Activated naive CD8-positive, alpha-beta T cell treated with anti-CD3 and anti-CD28 coated beads for 36 hours (primary cell): ENCODE measurements at places on chromosomes 16 and 17.
A peak's percentile ranks its signal among the peaks of the same experiment; 100 is the strongest.

DNA sequence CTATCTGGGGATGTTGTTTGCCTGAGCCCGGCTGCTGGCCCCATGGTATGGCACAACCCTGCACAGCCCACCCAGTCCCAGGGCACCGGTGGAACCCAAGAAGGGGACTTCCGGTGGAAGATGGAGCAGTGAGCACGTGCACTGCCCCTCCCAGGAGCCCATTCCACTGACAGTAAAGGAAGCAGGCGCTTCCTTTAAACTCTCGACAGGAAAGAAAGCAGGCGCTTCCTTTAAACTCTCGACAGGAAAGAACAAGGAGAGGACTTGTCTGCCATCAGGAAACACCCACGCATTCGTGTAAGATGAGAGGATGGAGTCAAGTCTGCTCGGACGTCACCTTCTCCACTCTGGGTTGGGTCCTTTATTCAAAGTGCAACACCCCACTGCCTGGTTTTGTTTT is 53.7 kb downstream of the IL21R start:
- no peak for DNase-seq

- DNase-seq = peak; percentile 77
Observed at GRCh38 chr17:82781894-82782274, 30.0 kb downstream of the TBCD start.

DNA sequence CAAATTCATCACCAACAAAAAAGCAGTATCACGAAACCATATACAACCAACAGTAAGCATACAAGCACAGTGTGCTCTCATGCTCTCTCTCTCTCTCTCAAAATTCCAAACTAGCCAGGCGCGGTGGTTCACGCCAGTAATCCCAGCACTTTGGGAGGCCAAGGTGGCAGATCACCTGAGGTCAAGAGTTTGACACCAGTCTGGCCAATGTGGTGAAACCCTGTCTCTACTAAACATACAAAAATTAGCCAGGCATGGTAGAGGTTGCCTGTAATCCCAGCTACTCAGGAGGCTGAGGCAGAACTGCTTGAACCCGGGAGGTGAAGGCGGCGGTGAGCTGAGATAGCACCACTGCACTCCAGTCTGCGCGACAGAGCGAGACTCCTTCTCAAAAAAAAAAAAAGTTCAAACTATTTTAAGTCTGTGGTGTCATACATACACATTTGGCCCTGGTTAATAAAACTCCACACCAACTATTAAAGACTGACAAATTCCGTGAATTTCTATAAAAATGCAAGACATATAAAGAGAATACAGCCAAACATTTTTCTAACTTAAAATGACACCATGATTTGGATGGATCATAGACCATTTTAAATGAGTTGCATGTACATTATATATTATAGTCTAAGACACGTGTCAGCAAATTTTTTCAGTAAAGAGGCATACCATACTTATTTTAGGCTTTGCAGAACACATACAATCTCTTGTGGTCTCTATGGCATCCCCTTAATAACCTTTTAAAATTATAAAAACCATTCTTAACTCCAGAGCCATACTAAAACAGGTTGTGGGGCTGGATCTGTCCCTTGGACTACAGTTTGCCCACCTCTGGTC is 30.9 kb downstream of the GLG1 start:
- no peak for DNase-seq

DNA sequence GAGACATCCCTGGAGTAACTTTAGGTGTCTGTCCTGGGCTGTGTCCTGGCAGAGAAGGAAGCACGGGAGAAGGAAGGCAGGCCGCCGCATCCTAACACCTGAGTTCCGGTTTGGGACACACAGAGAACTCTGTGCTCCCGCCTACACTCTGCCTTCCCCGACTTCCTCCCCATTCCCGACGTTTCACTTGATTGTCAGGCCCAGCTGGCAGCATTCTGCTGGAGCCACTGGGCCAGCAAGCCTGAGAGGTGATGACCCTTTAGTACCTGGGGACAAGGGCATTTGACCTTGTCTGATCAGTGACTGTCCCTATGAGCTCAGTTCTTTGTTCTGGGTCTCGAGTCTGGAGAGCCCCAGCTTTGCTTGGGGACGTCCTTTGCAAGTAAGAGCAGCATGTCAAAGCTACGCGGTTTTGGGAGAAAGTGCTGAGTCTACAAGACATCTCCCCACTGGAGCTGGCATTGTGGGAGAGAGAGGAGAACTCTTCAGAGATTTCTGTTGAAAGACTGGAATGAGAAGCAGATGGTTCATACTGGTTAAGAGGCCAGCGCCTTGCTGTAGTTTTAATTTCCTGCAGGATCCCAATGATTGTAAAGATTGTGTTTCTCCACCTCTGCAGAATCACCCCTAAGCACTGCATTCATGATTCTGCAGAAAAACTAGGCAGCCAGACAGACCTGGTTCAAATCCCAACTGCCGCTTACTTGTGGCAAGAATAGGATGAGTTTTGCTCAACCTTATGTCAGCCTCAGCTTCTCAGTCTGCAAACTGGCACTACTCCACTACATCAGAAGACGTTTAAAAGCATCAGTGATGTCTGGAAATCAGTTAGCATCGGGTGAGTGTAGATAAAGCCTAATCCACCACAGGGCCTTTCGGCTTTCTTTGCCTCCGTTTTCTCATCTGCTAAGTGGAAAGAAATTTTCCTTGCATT is 20.6 kb downstream of the ABAT start:
- no peak for DNase-seq

- DNase-seq = no peak
Observed at GRCh38 chr17:9484789-9485188, 90.8 kb downstream of the STX8 start.

- DNase-seq = peak; percentile 45
Observed at GRCh38 chr17:29140631-29141513, 39.3 kb downstream of the MYO18A start.

DNA sequence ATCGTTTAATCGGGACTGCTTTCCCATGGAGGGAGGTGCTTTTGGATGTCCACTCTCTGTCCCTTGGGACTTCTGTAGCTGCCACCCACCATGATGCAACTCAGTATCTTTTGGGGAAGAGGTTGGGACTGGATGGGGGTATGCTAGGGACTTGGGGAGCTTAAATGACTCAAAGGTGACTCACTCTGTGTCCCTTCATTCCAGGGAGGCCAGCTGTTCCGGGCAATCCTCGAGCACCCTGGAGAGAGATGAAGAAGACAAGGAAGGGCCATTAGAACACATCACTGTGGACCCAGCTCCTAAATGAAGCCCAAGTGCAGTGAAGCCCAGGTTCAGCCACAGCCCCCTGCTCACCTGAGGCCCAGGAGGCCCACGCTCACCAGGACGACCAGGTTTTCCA is 4.6 kb downstream of the COL1A1 start:
- no peak for DNase-seq

GRCh38 chr16:71338193-71338592 is 20.3 kb upstream of the CALB2 start:
- no peak for DNase-seq

DNA sequence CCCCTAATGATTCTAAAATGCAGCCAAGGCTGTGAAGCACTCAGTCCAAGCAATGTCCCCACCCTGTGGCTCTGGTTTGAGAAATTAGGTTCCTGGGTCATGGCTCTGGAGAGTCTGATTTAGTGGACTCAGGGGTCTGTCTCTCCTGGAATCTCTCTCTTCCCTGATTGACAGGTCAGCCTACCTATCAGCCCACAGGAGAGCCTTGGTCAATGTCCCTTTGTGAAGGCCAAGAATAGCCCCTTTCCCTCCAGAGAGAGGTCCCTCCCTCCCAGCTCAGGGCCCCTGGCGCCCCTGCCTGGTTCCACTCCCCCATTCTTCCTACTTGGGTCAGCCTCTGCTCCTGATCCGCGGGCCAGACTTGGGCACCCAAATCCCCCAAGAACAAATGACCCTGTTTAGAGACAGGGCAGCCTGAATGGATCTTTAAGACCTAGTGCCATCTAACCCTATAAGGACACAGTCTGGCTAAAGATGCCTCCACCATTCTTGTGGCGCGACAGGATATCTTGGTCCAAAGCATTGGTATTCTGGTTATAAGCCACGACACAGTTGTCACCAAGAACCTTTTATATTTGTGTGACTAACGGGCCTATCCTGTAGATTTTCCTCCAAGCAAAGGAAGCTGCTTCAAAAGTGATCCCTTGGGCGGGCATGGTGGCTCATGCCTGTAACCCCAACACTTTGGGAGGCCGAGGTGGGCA is 38.3 kb upstream of the PRSS54 start:
- no peak for DNase-seq
